ENCODE measurements at places on chromosomes 5 and 9.

- peak; percentile 46 for DNase-seq
These were observed 105.7 kb downstream of the UGCG start for GRCh38 chr9:112002131-112002846.

DNA sequence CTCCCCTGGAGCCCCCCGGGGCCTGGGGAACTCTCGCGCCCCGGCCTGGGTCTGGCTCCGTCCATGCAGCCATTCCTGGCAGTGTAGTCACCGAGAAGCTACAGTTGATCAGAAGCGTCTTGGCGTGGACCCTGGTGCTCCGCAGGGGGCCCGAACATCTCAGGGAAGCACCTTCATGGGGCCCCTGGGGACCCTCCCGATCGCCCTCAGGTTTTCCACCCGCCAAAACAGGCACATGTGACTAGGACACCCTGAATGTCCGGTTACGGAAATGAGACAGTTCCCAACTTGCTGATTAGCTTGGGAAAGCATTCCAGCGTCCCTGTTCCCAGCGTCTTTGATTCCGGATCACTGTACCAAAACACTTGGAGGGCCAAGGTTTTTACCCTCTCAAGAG is 472 bp downstream of the FBXO4 start:
- no peak for DNase-seq

DNA sequence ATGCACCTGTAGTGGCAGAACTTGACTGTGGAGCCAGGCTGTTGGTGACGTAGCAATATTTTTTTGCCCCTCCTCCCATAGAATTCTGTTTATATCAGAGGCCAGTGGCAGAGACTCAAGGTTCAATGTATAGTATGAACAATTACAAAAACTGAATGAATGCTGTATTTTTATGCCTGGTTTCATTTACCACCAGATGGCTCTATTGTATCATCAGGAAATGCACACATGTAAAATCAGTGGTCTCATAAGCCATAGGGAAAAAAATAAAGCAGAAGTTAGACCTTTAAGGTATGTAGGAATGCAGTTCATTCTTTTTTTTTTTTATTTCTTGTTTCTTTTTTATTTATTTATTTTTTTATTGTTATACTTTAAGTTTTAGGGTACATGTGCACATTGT is 43.6 kb downstream of the CCDC192 start:
- no peak for DNase-seq

- no peak for DNase-seq
These were observed 81.2 kb upstream of the TRPC7 start for GRCh38 chr5:136446565-136446964.

DNA sequence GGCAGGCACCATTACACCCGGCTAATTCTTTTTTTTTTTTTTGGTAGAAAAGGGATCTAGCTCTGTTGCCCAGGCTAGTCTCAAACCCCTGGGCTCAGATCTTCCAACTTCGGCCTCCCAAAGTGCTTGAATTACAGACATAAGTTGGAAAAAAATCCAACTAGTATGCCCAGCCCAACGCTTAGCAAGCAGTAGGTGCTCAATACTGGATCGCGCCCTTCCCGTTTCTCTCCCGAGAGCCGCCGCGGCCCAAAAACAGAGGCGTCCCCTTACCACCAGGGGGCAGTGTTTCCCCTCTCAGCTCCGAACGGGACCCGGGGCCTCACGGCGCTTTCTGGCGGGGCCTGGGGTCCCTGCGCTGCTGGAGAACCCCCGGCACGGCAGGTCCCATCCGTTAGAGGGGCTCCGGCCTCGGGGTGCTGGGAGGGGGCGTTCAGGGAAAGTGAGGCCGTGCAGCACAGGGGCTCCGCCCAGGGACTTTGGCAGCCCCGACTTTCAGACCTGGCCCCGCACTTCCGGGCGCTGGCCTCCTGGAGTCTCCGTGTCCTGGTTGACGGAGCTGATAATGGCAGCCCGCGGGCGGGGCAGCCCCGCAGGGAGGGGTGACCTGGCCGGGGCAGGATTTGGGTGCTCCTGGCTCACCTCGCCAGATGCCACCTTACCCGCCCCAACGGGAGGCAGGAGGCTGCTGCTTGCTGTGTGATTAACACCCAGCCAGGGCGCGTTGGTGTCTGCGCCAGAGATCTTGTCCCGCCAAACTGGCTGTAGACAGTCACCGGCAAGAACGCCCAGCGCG is 15.2 kb downstream of the PTGES start:
- DNase-seq = peak; percentile 86

DNA sequence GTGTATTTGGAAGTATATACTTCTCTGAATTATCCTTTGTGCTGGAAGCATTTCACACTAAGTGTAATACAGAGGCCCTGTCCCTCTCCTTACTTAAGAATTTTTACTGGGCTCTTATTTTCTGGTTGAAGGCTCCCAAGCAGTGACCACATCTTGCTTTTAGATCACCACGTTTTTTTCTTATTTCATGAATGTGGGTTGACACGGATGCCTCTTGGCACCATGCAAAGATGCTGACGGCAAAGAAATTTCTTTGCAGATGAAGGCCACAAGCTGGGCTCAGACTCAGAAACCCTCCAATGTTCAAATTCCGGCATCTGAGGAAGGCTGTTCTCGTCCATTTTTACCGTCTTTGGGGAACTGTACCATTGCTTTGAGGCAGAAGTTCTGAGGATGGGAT is 168.5 kb downstream of the HMHB1 start:
- no peak for DNase-seq

GRCh38 chr5:176697267-176697933 is 50.1 kb downstream of the TSPAN17 start:
- DNase-seq = no peak

- no peak for DNase-seq
These were observed 48.7 kb upstream of the CTSL start for GRCh38 chr9:87676976-87677775.

DNA sequence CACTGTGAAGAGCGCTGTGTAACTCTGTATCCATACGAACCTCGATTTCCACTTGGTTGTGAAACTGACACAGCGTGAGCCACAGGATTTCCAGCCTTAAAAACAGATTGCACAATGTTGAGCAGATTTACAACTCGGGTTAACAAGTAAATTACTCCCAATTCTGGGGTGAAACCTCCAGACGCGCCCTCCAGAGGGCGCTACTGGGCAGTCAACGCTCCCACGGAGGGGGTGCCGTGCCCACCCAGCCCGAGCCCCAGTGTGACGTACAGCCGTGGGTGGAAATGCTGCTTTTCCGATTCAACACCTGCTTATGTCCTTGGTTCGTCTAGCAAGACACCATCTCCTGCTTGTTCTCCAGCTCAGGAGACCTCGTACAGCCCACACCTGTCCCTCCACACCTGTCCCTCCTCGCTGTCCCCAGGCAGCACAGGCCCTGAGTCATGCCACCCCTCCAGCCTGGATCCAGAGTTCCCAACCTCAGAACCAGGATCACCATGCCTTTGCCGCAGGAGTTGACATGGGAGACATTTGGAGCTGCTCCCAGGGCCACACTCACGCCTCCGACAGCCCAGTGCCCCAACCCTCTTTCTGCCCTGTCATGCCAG is 34.4 kb upstream of the SLC6A3 start:
- peak; percentile 41 for DNase-seq

DNA sequence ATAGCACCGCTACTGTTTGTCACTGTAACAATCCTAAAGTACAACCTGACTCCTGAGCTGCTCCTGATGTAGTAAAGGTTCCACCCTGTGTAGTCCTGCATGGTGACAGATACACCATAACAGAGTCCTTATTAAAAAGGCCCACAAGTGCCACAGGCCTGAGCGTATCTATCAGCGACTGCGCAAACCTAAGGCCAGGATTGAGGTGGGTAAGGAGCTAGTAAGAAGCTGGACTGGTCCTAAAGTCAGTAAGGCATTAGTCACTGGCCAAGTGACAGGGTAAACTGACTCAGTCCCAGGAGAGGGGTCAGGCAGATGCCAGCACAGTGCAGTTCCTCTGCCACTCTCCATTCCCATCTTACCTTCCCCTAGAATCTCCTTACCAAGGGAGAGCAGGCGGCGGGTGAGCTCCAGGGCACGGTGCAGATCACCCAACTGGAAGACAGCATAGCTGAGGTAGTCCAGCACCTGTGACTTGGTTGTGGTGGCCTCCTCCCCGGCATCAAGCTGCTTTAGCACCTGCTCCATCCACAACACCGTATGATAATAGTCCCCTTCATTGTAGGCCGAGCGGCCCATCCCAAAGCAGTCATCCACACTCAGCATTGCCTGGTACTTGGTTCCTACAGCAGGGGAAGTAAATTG is 17.6 kb downstream of the P4HA2 start:
- DNase-seq = no peak

DNA sequence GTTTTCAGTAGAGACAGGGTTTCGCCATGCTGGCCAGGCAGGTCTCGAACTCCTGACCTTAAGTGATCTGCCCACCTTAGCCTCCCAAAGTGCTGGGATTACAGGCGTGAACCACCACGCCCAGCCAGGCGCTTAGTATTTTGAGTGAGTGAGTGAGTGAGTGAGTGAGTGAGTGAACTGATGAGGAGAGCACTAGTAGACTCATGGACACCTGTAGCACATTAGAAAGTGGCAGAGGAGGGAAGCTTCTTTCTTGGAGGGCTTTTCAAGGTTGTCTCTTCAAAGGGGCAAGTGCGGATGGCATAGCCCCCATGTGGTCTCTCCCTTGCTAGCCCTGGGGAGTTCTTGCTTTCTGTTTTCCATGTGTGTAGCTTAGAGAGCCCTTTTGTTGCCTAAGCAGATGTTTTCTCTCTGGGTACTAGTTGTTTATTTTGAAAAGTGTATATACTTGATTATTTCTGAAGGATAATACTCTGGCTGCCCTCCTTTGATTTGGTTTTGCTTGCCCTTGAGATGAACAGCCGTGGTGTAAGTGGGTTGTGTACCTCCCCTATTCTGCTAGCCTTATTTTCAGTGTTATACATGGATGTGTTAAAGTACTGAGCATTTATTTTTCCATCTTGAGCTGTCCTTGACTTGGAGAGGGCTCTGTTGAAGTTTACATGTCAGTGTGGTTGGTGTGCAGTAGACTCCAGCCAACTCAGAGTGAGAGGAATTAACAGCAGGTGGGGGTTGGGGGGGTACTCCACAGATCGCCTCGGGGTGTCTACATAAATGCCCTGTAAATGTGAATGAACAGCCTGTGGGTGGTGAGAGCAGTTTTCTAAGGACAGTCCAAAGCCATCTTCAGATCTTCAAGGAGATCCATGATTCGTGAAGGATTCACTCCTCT is 35.5 kb downstream of the PRRC2B start:
- no peak for DNase-seq

DNA sequence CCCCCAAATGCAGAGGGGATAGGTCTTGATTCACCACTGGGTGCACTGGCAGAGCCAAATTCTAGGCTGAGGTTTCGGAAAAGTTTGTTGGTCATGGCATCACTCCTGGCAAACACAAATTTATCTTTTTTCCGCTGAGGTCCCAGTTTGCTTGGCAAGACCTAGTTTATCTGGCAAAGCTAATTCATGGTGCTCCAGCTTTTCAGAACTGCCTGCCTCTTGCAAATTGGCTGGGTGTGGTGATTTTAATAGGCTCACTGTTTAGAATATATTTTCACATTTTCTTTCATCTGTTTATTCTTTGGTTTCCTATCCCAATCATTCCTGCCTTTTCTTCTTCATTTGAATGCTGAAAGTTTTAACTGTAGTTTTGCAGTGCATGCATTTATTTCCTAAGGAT is 50.5 kb upstream of the MAMDC2 start:
- no peak for DNase-seq

DNA sequence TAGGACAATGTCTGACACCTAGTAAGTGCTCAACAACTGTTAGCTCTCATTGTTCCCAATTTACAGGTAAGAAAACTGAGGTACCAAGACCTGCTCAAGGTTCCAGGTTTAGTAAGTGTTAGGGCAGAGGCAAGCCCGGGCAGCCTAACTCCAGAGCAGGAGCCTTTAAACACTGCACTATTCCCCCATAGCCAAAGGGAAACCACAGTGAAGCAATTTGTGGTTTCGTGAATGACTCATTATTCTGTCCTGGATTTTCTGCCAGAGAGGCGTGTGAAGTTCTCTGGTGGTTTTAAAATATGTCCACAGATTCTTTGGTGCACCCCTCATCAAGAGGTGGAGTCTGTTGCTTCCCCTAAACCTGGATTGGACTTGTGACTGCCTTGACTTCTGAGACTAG is 1.0 kb upstream of the MCC start:
- DNase-seq = peak; percentile 26
